ENCODE measurements at places on chromosomes 4 and X.

DNA sequence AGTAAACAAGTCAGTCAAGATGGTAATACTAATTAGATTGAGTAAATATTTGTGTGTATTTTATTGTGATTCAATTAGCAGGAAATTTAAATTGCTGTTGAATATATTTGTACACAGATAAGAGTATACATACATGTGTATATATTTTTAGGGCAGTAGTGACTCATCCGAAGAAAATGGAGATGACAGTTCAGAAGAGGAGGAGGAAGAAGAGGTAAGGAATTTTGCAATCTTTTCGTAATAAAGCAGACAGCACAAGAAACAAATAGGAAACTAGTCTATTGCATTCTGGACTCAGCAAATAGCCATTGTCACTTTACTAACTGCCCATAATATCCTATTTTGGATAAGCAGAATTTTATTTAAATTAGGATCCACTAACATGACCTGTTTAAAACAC lies 6.6 kb downstream of the IBSP start:
- DNase-seq, result no peak

GRCh38 chr4:114251020-114251419 lies 271.6 kb upstream of the ARSJ start:
- DNase-seq, result no peak

- DNase-seq, result no peak
Observed at GRCh38 chr4:30396772-30397475, 323.2 kb upstream of the PCDH7 start.

DNA sequence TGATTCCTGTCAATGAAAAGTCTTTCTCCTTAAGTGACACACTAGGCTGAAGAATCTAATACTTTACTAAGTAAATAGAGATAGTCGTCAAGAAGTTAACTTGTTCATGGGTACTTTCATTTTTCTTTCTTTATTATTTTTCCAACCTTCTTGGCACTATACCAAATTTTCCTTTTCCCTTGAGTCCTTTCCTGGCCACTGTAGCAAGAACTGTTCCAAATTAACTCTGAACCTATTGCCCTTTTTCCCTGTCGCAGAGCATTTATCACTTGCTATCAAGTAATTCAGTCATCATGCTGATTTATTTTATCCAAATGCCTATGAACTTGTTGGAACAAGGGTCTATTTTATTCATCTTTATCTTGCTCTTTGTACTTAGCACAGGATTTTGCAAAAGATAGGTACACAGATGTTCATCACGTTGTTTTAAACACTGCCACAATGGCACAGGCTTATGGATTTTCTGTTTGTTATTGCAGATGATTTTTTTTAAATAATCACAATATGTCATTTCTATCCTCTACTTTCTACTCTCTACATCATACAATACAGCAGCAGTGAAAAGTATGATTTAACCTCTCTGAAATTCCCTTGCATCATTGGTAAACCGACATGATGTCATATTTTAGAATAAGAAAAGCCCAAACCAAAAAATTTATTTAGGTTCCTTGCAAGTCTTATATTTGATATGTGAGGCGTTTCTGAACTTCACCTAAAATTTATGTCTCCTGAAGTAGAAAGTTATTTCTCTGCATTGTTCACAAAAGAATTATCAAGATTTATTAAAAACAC lies 2352.3 kb downstream of the PCDH7 start:
- no peak for DNase-seq

DNA sequence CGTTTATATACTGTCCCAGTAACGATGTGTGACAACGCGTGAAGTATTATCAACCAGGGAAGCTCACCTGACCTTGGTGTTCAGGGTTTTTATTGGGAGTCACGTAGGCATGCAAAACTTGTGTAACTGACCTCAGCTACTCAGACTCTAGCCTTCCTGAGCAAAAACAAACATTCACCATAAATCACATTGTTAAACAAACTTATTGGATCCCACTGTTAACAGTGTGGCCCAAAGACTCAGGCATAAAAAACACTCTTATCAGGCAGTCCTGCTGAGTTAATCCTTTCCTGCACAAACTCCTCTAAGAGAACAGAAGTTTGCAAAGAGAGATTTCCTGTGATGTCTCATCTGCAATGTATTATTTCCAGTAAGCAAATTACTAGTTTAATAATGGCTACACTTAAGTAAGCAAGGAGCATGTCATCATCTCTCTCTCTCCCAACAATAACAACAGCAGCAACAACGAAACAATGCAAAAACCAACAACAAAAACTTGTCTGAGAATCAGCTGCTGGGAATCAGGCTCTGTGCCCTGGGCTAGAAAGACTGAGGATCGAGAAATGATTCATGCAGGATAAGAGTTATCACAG lies 12.0 kb downstream of the GAGE1 start:
- no peak for DNase-seq

- DNase-seq, result no peak
Observed at GRCh38 chr4:180456928-180457327, 1786.3 kb upstream of the TENM3 start.

GRCh38 chrX:41734530-41734929 lies 10.5 kb downstream of the GPR82 start:
- DNase-seq, result no peak

DNA sequence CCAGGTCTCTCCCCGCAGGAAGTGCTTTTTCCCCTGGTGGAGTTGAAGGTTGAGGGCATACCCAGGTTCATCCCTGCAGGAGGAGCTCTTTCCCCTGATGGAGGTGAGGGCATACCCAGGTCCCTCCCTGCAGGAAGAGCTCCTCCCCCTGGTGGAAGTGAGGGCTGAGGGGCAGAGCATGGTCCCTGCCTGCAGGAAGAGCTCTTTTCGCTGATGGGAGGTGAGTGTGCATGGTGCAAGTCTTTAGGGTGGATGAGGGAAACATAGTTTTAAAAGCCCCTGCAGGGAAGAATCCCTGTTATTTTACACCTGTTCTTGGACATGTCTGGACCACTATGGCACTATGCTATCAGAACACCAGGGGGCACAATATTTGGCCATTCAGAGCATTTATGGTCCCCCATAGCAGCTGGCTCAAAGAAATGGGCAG lies 43.7 kb upstream of the PUDP start:
- DNase-seq, result no peak

DNA sequence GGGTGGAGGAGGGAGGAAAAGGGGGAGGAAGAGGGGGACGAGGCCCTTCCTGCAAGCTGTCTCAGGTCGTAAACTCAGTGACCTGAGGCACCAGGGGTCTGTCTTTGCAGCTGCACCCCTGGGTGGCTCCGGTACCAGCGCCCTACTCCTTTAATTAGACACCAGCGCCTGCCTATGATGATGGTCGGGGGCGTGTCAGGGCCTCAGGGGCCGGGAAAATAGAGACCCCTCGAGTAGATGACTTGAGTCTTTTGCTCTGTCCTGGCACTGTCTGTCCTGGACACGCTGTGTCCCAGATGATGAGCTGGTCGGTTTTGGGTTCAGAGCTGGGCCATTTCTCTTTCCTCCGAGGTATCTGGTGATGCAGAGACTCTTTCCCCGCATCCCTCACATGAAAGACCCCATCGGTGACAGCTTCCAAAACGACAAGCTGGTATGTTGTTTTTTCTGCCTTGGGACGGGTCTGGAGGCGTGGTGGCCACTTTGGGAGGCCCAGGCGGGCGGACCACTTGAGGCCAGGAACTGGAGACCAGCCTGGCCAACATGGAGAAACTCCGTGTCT lies 11.2 kb downstream of the SLC25A6 start:
- DNase-seq, result no peak

DNA sequence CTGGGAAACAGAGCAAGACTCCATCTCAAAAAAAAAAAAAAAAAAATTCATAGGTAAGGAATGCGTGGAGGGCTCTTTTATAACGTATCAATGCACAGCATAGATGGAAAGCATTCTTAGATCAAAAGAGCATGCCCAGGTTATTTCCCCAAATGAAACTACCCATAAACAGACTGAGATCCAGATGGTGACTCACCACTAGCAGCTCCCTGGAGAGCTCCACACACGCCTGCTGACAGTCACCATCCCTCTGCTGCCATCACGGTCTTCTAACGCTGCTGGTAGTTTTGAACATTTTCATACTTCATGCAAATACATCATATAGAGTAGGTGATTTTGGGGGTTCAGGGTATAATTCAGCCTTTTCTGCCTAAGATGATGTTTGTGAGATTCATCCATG lies 136.9 kb downstream of the ASMT start:
- DNase-seq, result no peak

GRCh38 chr4:26406346-26406975 lies 83.8 kb downstream of the CCKAR start:
- no peak for DNase-seq

- no peak for DNase-seq
Observed at GRCh38 chr4:74006009-74006476, 7.6 kb upstream of the CXCL5 start.

- no peak for DNase-seq
Observed at GRCh38 chrX:110698696-110699095, 96.9 kb downstream of the CHRDL1 start.

DNA sequence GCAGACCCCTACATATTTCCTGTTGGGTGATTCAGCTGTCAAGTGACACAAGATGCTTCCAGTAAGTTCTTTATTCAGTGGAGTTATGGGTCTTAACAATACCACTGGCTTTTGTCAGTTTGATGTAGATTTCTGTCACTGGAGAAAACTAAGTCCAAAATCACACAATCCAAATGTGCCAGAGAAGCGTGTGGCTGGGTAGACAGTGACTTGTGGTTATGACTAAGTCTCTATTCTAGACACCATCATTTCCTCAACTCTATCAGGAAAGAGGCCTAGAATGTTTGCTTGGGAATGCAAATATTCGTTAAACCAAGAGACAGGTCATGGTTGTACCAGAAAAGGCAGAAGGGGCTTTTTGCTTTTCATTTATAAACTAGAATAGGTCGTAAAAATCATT lies 54.4 kb upstream of the HS3ST1 start:
- no peak for DNase-seq

DNA sequence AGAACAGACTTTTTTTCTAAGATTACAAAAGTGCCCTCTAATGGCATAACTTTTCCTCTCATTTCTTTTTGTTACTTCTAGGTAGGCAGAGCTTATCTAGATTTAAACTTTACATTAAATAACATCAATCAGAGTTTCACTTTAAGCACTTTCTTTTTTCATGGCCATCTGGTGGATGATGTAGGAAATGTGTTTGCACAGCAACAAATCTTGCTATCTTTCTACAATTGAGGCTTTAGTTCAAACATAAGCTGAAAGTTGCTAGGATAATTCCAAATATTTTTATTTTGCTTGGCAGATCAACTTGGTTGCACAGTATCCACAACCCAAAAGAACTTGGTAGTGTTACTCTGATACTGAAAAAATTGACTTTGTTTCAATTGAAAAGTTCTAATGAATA lies 22.0 kb downstream of the NDNF start:
- no peak for DNase-seq

DNA sequence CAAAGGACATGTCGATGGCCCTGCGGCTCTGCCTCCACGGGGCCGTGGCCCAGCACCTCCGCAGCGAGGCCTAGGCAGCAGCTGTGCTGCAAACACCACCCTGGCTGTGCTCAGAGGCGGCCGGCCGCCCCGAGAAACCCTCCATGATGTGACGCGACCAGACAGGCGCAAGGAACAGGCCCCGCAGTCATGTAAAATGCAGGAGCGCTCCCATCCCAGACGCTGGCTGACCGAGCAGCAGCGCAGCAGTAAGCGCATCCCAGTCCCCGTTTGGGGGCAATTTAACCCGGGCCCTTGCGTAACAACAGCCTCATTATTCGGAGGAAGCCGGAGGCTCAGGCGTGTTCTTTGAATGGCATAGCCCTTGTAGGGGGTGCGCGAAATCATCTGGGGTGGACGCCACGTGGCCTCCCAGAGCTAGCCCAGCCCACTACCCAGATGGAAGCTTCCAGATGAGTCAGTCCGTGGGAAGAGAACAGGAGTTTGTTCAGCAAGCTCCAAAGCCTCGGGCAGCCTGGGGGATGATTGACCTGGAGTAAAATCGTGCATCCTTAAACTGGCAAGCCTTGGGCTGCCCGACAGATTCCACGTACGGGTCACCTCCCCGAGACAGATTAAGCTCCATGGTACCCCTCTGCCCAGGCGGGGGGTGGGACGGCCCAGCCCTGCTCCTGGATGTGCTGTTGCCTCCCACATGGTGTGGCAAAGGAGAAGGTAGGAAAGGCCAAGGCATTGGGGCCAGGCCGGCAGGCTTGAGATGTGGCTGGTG lies 124.0 kb downstream of the HMX1 start:
- no peak for DNase-seq

DNA sequence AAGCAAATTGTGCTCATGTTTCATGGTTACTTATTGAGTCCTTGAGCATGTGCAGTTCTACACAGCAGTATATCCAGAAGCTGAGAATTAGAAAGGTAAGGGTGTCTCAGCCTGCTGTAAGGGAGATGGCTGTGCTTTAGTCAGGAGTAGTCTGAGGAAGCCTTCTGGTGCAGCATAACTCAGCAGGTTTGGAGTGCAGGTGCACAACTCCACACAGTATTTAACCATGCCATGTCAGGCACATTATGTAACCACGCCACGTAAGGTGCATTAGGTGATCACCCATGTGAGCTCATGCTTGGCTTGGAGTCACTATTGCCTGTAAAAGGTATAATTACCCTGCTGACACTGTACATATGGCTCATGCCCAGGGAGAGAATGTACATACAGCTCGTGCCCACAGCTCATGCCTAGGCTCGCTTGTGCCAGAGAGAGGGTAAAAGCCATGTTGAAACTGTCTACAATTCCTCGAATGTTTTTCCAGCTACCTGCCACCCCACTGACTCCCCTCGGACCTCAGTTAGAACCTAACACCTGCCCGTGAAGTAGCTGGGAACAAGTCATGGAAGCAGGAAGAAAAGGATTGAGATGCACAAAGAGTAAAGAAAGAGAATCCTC lies 37.8 kb downstream of the UCHL1 start:
- DNase-seq, result no peak

DNA sequence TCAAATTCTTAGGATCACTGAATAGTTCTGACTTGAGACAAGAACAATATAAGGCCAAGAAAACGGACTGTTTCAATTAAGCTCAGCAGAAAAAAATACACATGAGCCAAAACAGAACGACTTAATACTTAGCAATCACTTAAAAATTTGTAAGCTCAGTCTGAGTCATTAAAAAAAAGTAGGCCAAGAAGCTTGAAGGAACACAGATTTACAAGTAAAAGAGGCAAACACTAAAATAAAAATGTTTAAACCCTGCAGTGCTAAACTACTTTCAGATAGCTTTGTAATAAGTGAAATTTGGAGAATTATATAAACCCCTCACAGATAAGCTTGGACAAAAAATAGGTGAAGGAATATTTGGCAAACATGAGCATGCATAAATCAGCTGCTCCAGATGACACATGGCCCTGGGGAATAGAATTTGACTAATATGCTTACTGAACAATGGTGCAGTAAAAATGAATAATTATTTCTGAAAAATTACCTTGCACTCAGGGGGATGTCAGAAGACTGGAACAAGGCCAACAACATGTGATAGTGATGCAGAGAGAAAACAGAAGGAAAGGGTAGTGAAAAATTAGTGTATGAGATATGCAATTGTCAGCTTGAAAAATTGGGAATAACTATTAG lies 49.6 kb downstream of the LNX1 start:
- no peak for DNase-seq

DNA sequence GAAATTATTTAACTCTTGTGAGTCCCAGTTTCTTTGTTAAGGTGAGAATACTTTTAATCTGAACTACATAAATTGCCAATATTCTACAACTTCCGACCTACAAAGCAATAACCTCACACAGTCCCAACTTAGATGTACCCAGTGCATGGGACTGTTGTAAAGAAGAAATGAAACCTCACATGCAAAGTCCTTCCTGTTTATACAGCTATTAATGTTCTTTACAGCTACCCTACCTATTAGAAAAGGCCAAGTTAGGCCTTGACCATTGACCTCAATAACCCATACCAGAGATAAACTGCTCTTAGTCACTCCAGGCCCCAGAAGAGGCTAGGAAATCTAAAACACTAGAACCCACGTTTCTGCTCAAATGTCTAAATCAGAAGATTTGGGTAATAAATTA lies 920.1 kb upstream of the TENM3 start:
- DNase-seq, result no peak

GRCh38 chr4:139540632-139541031 lies 15.4 kb downstream of the SETD7 start:
- no peak for DNase-seq

All from stimulated activated CD8-positive, alpha-beta memory T cell treated with anti-CD3 and anti-CD28 coated beads, Interleukin-4, amount 100 ng/mL, for 24 hours (primary cell).